Right cardiac atrium (tissue), 5 donors: ENCODE measurements at places on chromosomes 2 and 18. TPM values are rescaled to one million over a fixed set of nuclear protein-coding genes. Genes with fewer than 3 reads are reported as not detected.

DNA sequence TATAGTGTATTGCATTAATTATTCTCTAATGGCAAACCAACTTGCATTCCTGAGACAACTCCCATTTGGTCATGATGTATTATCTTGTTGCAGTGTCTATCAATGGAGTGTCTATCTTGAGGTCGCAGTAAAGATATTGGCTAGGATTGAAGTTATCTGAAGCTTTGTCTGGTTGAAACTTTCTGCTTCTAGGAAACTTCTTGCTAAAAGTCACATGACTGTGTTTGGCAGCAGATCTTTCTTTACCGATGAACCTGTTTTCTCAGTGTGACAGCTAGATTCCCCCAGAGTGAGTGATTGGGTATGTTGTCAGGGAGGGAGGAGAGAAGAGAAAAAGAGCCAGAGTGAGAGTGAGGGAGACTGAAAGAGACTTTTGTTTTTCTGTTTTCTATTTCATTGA, 119.6 kb downstream of the QPCT start:
- no peak for DNase-seq

The MYOM1 gene
- 337 TPM for total RNA-seq

The KCNG3 gene
- not detected for total RNA-seq

DNA sequence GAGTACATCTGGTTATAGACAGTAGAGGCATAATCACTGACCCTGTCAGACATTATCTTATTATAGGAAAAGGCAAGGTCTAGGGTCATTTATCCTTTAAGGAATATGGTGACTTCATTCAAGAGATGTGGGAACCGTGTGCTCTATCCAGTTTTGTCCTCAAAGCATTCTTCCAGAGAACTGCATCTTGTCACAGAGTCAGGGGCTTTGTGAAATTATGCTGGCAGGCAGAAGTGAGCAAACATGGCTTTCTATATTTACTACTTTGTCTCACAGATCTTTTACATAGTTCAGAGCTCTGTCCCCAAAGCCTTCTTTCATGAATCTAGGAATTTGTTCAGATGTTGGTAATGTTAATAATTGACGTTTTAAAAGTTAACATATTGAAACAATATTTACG, 177.4 kb downstream of the ASXL3 start:
- no peak for DNase-seq

DNA sequence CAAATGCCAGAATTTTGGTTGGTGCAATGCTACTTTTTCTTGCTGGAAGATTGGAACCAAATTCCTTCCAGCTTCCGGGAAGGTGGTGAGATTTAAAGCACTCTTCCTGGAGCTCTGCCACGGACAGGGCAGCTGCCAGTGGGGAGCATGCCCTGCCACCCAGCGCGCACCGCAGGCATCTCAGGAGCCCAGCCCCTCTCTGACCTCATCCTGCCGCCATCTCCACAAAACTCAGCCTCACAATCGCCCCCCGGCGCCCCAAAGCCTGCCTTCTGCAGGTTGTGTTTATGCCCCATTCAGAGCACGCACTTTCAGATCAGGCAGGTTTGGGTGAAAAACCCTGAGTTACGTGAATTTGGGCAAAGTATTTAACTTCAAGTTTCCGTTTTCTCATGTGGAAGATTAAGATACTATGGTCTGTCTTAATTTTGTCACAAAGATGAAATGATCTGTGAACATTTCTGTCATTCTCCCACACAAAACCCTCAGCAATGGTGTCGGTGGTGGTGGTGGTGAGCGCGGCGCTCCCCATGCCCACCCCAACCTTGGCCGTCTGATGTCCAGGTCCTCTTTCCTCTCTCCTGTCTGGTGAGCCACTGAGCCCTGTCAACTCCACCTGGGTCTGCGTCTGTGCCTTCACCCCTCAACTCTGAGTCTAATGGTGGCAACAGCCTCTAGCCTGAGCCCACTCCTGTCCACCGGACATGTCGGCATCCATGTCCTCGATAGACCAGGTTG, 282.8 kb upstream of the SALL3 start:
- DNase-seq = no peak

The ALPG gene
- not detected for total RNA-seq

DNA sequence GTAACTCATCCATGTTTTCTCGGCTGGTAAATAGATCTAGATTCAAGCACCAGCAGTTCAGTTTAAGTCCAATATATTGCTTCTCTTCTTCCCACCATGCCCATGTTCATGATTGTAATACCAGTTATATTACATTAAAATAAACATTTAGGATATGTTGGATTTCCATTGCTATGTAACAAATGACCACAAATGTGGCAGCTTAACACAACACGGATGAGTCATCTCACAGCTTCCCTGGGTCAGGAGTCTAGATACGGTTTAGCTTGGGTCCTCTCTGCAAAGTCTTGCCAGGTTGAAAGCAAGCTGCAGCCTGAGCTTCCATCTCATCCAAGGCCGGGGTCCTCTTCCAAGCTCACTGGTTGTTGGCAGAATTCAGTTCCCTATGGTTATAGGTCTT, 39.4 kb upstream of the SMAD2 start:
- DNase-seq = no peak
